ENCODE measurements at places on chromosomes 7 and 10.

GRCh38 chr10:27252267-27253000, 11.8 kb upstream of the ACBD5 start:
- H3K4me1 ChIP-seq: peaks cover 11% of the 10 kb centered on the region
- peaks cover 6% of the 10 kb centered on the region for H3K27me3 ChIP-seq
- peak overlapping the region; percentile 76 for H3K27ac ChIP-seq
- peak overlapping the region; percentile 68 for H3K4me3 ChIP-seq

DNA sequence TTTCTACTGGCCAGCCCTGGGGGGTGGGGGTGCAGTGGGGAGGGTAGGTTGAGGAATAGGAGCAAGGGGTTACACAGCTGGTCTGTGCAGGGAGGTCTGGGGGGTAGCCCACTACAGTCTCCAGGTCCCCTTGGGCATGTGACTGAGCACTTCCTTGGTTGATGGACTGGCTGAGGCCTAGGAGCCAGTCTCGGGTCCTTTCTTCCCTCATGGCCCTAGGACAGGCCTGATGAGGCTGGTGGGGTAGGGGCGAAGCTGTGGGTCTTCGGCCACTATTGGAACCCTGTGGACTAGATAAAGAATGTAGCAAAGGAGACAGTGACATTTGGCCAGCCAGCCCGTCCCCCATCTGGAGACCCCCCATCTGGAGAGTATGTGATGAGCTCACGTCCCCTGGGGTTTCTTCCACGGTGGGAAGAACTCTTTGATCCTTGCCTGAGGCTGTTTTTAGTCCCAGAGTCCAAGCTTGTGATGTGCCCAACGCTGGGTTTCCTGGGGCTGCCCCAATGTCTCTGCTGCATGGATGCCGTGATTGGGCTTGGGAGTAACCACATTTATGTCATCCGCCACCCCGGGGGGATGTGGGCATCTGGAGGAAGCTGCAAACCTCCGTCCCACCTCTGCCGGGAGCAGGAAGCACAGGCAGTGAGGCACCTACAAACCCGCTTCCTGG, 20.7 kb downstream of the FAM241B start:
- no peak for DNase-seq
- H3K27ac ChIP-seq: no peak overlapping the region
- no peaks in the 10 kb centered on the region for H3K36me3 ChIP-seq
- no peaks in the 10 kb centered on the region for H3K27me3 ChIP-seq

DNA sequence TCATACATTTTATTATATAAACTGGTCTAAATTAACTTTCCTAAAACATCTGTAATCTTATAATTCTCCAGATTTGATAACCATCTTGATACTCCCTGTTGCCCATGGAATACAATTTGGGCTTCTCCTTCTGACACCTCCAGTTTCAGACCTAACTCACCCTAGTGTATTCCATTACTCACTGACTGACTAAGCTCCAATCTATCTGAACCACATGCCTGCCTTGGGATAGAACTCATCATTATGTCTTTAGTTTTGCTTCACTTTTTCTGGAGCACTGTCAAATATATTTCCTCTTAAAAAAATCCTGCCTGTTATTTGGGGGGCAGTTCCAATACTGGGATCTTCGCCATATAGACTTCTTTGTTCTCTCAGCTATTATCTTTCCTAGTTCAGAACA, 4.9 kb upstream of the FOXP2 start:
- no peaks in the 10 kb centered on the region for H3K36me3 ChIP-seq
- no peak overlapping the region for H3K4me3 ChIP-seq
- no peaks in the 10 kb centered on the region for H3K27me3 ChIP-seq
- DNase-seq: no peak

GRCh38 chr10:109668154-109668665, 255.1 kb downstream of the XPNPEP1 start:
- H3K27me3 ChIP-seq: no peaks in the 10 kb centered on the region
- H3K27ac ChIP-seq: no peak overlapping the region
- DNase-seq: no peak
- H3K4me1 ChIP-seq: no peaks in the 10 kb centered on the region
- no peaks in the 10 kb centered on the region for H3K36me3 ChIP-seq
- no peak overlapping the region for H3K4me3 ChIP-seq

GRCh38 chr10:76632767-76633051, 1004.9 kb downstream of the KCNMA1 start:
- H3K27ac ChIP-seq: no peak overlapping the region
- no peaks in the 10 kb centered on the region for H3K27me3 ChIP-seq
- H3K4me3 ChIP-seq: no peak overlapping the region
- no peak for DNase-seq
- H3K4me1 ChIP-seq: no peaks in the 10 kb centered on the region
- H3K36me3 ChIP-seq: no peaks in the 10 kb centered on the region

- H3K27me3 ChIP-seq: no peaks in the 10 kb centered on the region
- no peaks in the 10 kb centered on the region for H3K4me1 ChIP-seq
These were observed 14.0 kb downstream of the GATAD1 start for GRCh38 chr7:92461027-92462003.

- no peaks in the 10 kb centered on the region for H3K36me3 ChIP-seq
- DNase-seq: no peak
- no peaks in the 10 kb centered on the region for H3K27me3 ChIP-seq
- no peak overlapping the region for H3K4me3 ChIP-seq
- no peak overlapping the region for H3K27ac ChIP-seq
These were observed 2.9 kb downstream of the CDK14 start for GRCh38 chr7:90599038-90599437.

GRCh38 chr10:55870186-55870585, 490.9 kb downstream of the ZWINT start:
- H3K36me3 ChIP-seq: no peaks in the 10 kb centered on the region
- no peaks in the 10 kb centered on the region for H3K4me1 ChIP-seq
- no peaks in the 10 kb centered on the region for H3K27me3 ChIP-seq
- H3K4me3 ChIP-seq: no peak overlapping the region
- DNase-seq: no peak

DNA sequence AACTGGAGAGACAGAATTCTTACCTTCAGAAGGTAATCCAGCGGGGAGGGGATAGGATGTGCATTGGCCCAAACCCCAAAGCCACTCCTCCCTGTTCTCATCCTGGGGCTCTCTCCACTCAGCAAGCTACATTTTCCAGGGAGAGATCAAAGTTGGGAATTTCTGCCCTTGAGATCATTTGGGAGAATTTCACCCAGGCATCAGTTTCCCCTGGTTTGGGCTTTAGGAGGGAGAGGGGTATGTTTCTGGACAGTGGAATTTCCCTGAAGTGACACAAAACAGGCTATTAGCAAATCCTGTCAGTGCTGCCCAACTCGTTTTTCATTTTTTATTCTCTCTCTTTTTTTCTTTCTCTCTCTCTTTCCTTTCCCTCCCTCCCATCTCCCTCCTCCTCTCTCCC, 35.7 kb downstream of the CYP17A1 start:
- DNase-seq: no peak
- H3K27me3 ChIP-seq: no peaks in the 10 kb centered on the region
- peaks cover 23% of the 10 kb centered on the region for H3K36me3 ChIP-seq
- H3K4me3 ChIP-seq: no peak overlapping the region

- peaks cover 31% of the 10 kb centered on the region for H3K4me1 ChIP-seq
- H3K36me3 ChIP-seq: no peaks in the 10 kb centered on the region
- no peak overlapping the region for H3K4me3 ChIP-seq
- H3K27me3 ChIP-seq: no peaks in the 10 kb centered on the region
- peak overlapping the region; percentile 39 for H3K27ac ChIP-seq
- DNase-seq: no peak
These were observed 116.8 kb downstream of the HIPK2 start for GRCh38 chr7:139661043-139661440.

- H3K36me3 ChIP-seq: no peaks in the 10 kb centered on the region
- H3K4me3 ChIP-seq: no peak overlapping the region
- no peaks in the 10 kb centered on the region for H3K27me3 ChIP-seq
- DNase-seq: no peak
- no peaks in the 10 kb centered on the region for H3K4me1 ChIP-seq
These were observed 326.3 kb upstream of the BMPER start for GRCh38 chr7:33578881-33579672.

DNA sequence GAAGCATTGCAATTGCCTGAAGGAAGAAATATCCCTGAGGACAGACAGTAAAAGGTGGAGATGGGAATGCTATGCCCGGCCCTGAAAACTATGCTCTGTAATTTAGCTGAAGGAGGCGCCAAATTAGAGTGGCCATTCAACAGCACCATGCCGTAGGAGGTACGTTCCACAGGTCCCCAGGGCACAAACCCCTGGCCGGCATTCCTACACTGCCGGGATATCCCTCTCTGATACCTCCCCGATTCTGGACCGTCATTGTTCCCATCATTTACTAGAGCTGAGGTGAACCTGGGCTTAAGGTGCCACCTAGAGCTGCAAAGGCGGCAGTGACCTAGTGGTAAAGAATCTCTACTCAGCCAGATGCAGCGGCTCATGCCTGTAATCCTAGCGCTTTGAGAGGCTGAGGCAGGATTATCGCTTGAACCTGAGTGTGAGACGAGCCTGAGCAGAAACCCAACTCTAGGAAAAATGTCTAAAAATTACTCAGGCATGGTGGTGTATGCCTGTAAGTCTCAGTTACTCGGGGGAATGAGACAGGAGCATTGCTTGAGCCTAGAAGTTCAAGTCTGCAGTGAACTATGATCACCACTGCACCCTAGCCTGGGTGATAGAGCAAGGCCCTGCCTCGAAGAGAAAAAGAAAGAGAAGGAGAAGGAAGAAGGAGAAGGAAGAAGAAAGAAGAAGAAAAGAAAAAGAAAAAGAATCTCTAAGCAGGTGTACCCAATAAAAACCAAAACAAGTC, 53.0 kb upstream of the TNKS2 start:
- no peaks in the 10 kb centered on the region for H3K36me3 ChIP-seq
- no peak overlapping the region for H3K4me3 ChIP-seq
- H3K27me3 ChIP-seq: no peaks in the 10 kb centered on the region
- no peak overlapping the region for H3K27ac ChIP-seq

DNA sequence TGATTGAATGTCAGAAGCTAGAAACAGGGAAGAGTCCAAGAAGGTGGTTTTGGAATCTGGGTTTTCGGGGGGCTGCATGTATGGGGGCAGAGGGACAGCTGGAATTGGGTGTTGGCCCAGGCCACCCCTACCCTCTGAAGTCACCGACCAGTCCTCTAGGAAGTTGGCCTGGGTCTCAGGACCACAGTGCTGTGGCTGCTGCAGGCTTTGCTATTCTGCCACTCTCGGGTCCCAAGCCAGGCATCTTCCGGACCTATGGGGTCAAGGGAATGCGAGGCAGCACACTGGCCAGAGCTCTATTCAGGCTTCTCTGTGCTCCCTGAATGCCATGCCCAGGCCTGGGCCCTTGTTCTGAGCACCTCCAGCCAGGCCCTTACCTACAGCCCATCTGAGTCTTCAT, 13.2 kb downstream of the FGF8 start:
- no peaks in the 10 kb centered on the region for H3K36me3 ChIP-seq
- H3K4me1 ChIP-seq: no peaks in the 10 kb centered on the region
- DNase-seq: no peak
- H3K4me3 ChIP-seq: no peak overlapping the region

DNA sequence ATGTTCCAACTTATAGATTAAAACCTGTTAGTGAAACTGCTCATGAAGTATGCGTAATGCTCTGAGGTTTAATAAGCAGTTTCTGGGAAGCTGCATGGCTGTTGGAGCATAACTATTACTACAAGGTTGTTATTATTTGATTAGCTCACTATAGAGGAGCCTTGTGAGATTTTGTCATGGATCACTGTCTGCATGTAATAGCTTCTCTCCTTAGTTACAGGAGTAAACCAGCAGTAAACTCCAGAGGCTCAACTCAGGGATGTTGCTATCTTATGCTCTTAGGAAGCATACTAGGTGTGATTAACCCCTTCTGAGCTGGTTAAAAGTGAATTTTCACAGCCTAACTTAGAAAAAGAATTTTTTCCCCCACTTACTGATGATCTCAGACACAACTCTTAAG, 63.6 kb upstream of the IFRD1 start:
- no peaks in the 10 kb centered on the region for H3K4me1 ChIP-seq
- no peaks in the 10 kb centered on the region for H3K27me3 ChIP-seq
- H3K27ac ChIP-seq: no peak overlapping the region
- no peaks in the 10 kb centered on the region for H3K36me3 ChIP-seq

DNA sequence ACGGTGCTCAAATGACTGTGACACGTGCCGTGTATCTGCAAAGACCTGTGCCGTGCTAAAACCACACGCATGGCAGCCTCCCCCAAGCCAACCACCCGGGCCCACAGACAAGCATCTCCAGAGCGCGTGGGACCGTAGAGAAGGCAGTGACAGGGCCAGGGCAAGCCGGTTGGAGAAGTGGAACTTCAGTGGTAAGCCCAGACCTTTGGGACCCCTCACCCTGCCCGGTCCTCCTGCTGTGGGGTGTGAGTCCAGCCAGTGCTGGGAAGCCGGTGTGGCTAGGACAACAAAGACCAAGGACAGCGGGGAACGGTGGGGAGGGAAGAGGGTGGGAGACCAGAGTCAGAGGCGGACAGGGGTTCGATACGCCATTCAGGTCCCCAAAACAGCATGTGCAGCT, 476.2 kb downstream of the DNAJB6 start:
- H3K27ac ChIP-seq: no peak overlapping the region
- no peaks in the 10 kb centered on the region for H3K4me1 ChIP-seq
- H3K36me3 ChIP-seq: no peaks in the 10 kb centered on the region
- H3K27me3 ChIP-seq: no peaks in the 10 kb centered on the region

DNA sequence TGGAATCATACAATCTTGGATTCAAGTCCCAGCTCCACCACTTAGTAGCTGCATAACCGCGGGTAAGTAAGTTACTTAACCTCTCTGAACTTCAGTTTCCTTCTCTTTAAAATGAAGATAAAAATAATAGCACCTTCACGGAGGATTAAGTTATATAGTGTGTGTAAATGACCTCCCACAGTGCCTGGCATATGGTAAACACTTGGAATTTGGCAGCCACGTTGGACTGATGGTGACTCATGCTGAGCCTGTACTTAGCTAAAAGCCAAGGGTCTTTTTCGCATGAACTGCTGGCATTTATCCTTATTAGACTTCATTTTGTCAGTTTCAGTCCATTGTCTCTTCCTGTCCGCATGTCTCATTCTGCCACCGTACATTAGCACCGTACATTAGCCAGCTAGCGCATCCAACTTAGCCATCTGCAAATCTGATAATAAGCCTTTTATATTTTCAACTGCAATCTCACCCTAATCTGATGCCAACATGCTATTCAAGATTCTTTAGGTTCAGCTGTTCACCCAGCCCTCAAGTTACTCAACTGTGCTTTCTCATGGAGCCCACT, 11.2 kb downstream of the SLC13A4 start:
- H3K27ac ChIP-seq: no peak overlapping the region
- no peaks in the 10 kb centered on the region for H3K36me3 ChIP-seq
- no peak for DNase-seq
- H3K4me1 ChIP-seq: no peaks in the 10 kb centered on the region

- no peak for DNase-seq
- H3K4me3 ChIP-seq: no peak overlapping the region
- no peaks in the 10 kb centered on the region for H3K27me3 ChIP-seq
These were observed 178.1 kb downstream of the ARHGAP21 start for GRCh38 chr10:24545585-24545984.

- no peaks in the 10 kb centered on the region for H3K27me3 ChIP-seq
- no peak overlapping the region for H3K4me3 ChIP-seq
- no peak overlapping the region for H3K27ac ChIP-seq
- H3K4me1 ChIP-seq: peaks cover 8% of the 10 kb centered on the region
- no peaks in the 10 kb centered on the region for H3K36me3 ChIP-seq
These were observed 108.0 kb downstream of the DOCK1 start for GRCh38 chr10:127013211-127013656.
